ENCODE measurements at places on chromosomes 11 and 22.
A peak's percentile ranks its signal among the peaks of the same experiment; 100 is the strongest.

GRCh38 chr11:125990244-125990643 lies 44.4 kb downstream of the VSIG10L2 start:
- peak; percentile 72 for ATAC-seq

GRCh38 chr11:1162138-1162475 lies 4.4 kb downstream of the MUC5AC start:
- no peak for ATAC-seq

DNA sequence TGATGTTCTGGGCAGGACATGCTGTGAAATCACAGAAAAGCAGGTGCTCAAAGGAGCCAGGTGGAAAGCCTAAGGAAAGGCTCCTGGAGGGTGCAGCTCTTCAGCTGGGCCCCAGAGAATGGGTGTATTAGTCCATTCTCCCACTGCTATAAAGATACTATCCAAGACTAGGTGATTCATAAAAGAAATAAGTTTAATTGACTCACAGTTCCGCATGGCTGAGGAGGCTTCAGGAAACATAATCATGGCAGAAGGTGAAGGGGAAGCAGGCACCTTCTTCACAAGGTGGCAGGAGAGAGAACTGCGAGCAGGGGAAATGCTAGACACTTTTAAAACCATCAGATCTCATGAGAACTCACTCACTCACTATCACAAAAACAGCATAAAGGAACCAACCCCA lies 43.1 kb upstream of the DEUP1 start:
- no peak for ATAC-seq

GRCh38 chr11:34346551-34346950 lies 11.3 kb downstream of the ABTB2 start:
- no peak for ATAC-seq

DNA sequence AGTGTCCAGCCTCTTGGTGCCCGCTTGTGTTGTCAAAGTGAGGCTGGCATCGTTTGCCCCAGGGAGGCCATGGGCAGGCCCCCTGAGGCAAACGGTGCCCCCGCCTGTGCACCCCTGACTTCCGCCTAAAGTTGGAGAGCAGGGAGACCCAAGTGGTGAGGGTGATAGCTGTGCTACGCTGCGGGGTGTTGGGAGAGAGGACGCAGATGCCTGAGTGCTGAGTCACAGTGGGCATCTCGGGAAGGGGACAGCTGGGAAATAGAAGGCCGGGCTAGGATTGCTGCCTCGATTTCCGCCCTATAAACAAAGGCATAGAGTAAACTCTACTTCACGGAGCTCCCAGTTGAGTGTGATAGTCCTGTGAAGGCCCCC lies 5.8 kb downstream of the GRIK4 start:
- no peak for ATAC-seq

DNA sequence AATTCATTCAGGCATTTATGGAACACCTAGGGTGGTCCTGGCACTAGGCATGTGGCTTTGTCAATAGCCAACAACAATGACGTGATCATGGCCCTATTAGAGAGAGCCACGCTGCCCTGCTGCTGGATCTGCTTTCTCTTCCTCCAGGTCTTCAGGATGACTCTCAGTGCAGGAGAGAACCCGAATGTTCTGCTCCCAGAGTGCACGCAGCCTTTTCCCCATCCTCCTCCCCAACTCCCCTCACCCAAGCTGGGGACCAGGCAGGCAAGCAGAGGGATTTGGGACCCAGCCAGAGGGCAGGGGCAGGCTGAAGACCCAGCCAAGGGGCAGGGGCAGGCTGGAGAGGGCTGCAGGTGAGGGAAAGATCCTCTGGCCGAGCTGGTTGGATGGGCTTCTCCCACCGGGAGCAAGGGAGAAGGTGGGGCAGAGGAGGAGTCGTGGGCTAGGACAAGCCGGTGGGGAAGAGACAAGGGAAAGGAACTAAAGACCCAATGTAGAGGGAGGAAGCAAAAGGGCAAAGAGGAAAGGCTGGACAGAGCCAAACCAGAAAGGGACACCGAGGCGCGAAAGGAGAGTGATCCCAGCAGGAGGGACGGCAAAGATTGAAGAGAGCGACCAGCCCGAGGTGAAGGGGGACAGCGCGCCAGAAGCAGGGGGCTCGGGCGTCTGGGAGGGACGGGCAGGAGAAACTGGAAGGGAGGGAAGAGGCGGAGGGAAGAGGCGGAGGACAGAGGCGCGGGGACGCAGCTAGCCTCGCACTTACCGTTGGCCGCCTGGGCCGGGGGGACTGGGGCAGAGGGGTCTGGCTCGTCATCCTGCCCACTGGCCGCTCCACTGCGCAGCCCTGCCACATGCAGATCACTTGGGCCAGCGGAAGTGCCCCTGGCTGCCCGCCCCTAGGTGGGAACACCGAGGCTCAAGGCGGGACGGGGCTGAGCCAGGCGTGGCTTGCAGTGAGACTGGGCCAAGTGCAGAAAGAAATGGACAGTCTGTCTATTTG lies at the start of gene KCTD14:
TSS of gene KCTD14 (minus strand) at position 880 of the 1,000 bp plus-strand sequence. CDS start at position 853, 27 bp downstream.
- ATAC-seq = no peak

- no peak for ATAC-seq
Observed at GRCh38 chr22:45261407-45262088, 20.9 kb upstream of the KIAA0930 start.

- ATAC-seq = no peak
Observed at GRCh38 chr11:24598641-24599040, 101.8 kb downstream of the LUZP2 start.

- no peak for ATAC-seq
Observed at GRCh38 chr22:49787861-49788260, 39.8 kb downstream of the BRD1 start.

- no peak for ATAC-seq
Observed at GRCh38 chr11:32012049-32012448, 78.8 kb upstream of the RCN1 start.

GRCh38 chr11:83292709-83293456 lies 6.7 kb upstream of the CCDC90B start:
- ATAC-seq = peak; percentile 70

GRCh38 chr11:102251423-102251822 lies 65.9 kb upstream of the BIRC3 start:
- no peak for ATAC-seq

GRCh38 chr11:126282361-126282735 lies 545 bp upstream of the TIRAP start:
- peak; percentile 22 for ATAC-seq

Data from activated T-helper 17 cell treated with anti-CD3 and anti-CD28 coated beads, Interleukin-2, amount 50 U/mL, for 72 hours (primary cell).